ENCODE measurements at places on chromosomes 1 and 21.

- no peak for DNase-seq
Measured at GRCh38 chr21:41234569-41234968, 66.6 kb downstream of the BACE2 start.

- DNase-seq: no peak
Measured at GRCh38 chr1:204127597-204128242, 24.1 kb downstream of the ETNK2 start.

DNA sequence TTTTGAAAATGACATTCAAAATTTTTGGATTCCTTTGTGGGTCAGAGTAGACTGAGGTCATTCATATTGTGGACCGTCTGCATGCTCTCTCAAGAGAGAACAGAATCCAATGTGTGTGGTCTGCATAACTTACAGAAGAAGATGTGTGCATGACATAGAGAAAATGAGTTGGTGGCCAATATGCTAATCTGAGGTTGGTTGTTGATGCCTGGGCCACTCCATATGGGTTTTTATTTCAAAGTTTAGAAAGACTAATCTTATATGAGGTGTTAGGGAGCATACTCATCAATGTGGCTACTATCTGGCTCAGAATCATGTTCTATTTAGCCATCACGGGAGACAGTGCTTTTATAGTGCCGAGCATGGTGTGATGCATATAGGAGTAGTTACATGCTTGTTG lies 18.2 kb downstream of the NTNG1 start:
- DNase-seq: no peak

DNA sequence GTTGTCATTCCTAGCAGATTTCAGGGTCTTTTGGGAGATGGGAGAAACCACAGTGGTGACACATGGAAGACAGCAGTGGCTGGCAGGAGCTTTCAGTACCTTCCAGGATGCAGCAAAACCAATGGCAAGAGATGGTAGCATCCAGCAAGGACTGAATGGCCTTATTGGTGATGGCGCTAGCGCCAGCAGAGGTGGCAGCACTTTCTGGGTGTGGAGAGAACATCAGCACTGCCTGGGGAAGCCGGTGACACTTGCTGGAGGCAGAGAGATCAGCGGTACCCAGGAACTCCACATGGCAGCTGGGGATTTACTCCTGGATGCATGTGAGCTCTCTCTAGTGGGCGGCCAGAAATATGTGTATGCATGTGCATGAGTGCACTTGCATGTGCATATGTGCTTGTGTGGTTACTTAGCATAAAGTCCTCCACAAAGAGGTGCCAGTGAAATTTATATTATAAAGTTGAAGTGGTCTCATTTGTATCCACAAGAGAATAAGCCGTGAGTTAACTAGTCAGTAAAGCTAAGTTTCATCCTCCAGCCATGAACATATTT lies 364.7 kb downstream of the LMX1A start:
- no peak for DNase-seq

Data from germinal center (tissue), 1 donor.